Activated CD8-positive, alpha-beta T cell treated with anti-CD3 and anti-CD28 coated beads for 36 hours (primary cell): ENCODE measurements at places on chromosomes 2 and 18. TPM values are rescaled to one million over a fixed set of nuclear protein-coding genes. Genes with fewer than 3 reads are reported as not detected.

Gene CLIP4
- 28.3 TPM for total RNA-seq

Gene UGT1A3
- total RNA-seq, result not detected

Gene C2orf80
- not detected for total RNA-seq

Gene TPGS2
- 77.0 TPM for total RNA-seq

Gene MOB1A
- 150 TPM for total RNA-seq

Gene STPG4
- not detected for total RNA-seq

Gene ICOS
- total RNA-seq, result 55.6 TPM

Gene APLF
- 3.5 TPM for total RNA-seq

Gene SERPINB13
- not detected for total RNA-seq

Gene RPL31
- 1,667 TPM for total RNA-seq

DNA sequence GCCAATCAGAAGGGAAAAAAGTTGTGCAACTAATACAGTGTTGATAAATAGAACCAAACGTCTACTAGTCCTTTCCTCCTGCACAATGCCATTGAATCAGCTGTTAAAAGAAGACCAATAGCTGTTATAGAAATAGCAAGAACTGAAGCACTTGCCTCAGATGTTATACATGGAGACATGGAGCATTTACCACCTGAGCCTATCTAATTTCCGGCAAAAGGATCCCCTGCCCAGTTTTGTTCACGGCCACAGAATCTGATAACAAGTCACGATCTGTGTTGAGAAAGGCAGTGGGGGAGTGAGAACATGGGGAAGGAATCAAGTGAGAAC lies 285.4 kb downstream of the ZEB2 start:
- peaks cover 78% of the 10 kb centered on the region for H3K4me1 ChIP-seq
- DNase-seq, result no peak
- H3K4me3 ChIP-seq, result peak overlapping the region; percentile 42
- peaks cover 12% of the 10 kb centered on the region for H3K36me3 ChIP-seq
- peak overlapping the region; percentile 87 for H3K27ac ChIP-seq

GRCh38 chr18:11388755-11389680 lies 220.4 kb upstream of the SLC35G4 start:
- no peak for DNase-seq
- no peaks in the 10 kb centered on the region for H3K27me3 ChIP-seq
- no peak overlapping the region for H3K4me3 ChIP-seq
- H3K36me3 ChIP-seq, result no peaks in the 10 kb centered on the region
- H3K4me1 ChIP-seq, result no peaks in the 10 kb centered on the region
- H3K27ac ChIP-seq, result no peak overlapping the region

DNA sequence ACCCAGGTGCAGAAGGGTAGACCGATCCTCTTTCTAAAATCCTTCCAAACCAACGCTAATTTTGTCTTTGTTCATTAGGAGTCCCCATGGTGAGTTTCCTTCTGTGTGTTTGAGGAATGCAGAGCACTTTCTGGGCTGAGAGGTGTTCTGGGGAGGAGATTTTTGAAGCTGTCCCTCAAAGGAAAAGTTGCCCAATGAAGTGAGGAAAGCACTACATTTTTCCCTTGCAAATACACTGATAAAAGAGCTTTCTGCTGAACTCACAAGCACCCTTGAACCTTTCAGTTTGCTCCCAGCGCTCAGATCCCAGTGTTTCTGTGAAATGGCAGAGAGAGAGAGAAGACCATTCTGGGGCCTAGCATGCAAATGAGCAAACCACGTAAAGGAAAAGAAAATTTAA lies 299.6 kb upstream of the FANCL start:
- H3K4me1 ChIP-seq, result no peaks in the 10 kb centered on the region
- no peak for DNase-seq
- H3K27me3 ChIP-seq, result no peaks in the 10 kb centered on the region
- no peak overlapping the region for H3K4me3 ChIP-seq
- H3K36me3 ChIP-seq, result no peaks in the 10 kb centered on the region
- H3K27ac ChIP-seq, result no peak overlapping the region

- H3K4me1 ChIP-seq, result no peaks in the 10 kb centered on the region
- no peak overlapping the region for H3K27ac ChIP-seq
- H3K27me3 ChIP-seq, result no peaks in the 10 kb centered on the region
- H3K36me3 ChIP-seq, result no peaks in the 10 kb centered on the region
Measured at GRCh38 chr18:41353777-41354528, 601.1 kb upstream of the PIK3C3 start.

- no peak overlapping the region for H3K4me3 ChIP-seq
- DNase-seq, result no peak
- no peak overlapping the region for H3K27ac ChIP-seq
- H3K36me3 ChIP-seq, result peaks cover 8% of the 10 kb centered on the region
- no peaks in the 10 kb centered on the region for H3K4me1 ChIP-seq
- H3K27me3 ChIP-seq, result no peaks in the 10 kb centered on the region
Measured at GRCh38 chr18:51020536-51020935, 9.5 kb upstream of the SMAD4 start.

DNA sequence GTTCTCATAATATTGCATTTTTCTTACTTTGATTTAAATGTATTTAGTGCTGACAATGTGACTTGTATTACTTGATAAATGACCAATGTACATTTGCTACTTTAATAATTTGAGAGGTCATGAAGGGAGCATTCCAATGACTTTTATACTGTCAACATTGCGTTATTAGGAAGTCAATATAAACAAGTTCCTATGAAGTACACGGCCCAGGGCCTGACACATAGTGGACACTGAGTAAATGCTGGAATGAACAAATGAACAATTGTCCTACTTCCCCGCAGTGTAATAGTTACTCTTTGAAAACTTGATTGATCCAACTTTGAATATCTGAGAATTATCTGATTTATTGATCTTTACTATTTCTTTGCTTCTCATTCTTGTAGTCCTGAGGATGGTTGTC lies 47.3 kb downstream of the PKP4 start:
- no peaks in the 10 kb centered on the region for H3K27me3 ChIP-seq
- H3K4me1 ChIP-seq, result peaks cover 6% of the 10 kb centered on the region
- DNase-seq, result no peak
- peaks cover 3% of the 10 kb centered on the region for H3K36me3 ChIP-seq
- H3K27ac ChIP-seq, result no peak overlapping the region
- H3K4me3 ChIP-seq, result no peak overlapping the region

GRCh38 chr2:194819367-194819766 lies 837.7 kb upstream of the SLC39A10 start:
- H3K27ac ChIP-seq, result no peak overlapping the region
- H3K27me3 ChIP-seq, result no peaks in the 10 kb centered on the region
- no peak overlapping the region for H3K4me3 ChIP-seq
- no peaks in the 10 kb centered on the region for H3K36me3 ChIP-seq
- no peaks in the 10 kb centered on the region for H3K4me1 ChIP-seq

DNA sequence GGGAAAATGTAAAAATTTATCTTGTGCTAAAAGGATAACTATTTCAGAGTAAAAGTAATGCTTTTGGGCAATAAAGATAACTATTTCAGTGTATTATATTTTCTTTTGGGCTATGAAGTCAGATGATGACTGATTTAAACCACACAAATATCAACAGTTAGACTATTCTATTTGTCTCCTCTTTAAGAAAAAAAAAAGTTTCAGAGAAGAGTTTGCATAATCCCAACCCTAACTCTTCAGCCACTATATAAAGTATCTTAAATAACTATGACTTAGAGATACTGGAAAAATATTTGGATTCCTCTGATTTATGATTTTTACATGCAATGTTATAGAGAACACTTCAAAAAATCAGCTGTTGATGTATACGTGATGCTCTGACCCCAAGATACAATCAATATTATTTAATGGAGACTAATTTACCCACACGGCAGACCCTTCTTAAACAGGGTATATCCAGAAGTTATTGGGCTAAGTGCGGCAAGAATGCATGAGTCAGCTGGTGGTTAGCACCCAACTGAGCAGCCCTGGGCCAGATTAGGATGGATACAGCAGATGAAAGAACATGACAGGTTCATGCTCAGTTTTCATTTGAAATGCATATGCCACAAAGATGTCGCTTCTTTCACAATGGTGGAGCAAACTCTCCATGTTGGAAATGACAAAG lies 279.0 kb downstream of the AFF3 start:
- no peaks in the 10 kb centered on the region for H3K36me3 ChIP-seq
- H3K27me3 ChIP-seq, result no peaks in the 10 kb centered on the region
- H3K4me3 ChIP-seq, result no peak overlapping the region
- H3K4me1 ChIP-seq, result peaks cover 24% of the 10 kb centered on the region
- no peak for DNase-seq

- H3K4me3 ChIP-seq, result no peak overlapping the region
- H3K27me3 ChIP-seq, result no peaks in the 10 kb centered on the region
- H3K4me1 ChIP-seq, result peaks cover 26% of the 10 kb centered on the region
- no peak overlapping the region for H3K27ac ChIP-seq
- DNase-seq, result no peak
Measured at GRCh38 chr2:174784909-174785308, 20.6 kb upstream of the CHRNA1 start.

DNA sequence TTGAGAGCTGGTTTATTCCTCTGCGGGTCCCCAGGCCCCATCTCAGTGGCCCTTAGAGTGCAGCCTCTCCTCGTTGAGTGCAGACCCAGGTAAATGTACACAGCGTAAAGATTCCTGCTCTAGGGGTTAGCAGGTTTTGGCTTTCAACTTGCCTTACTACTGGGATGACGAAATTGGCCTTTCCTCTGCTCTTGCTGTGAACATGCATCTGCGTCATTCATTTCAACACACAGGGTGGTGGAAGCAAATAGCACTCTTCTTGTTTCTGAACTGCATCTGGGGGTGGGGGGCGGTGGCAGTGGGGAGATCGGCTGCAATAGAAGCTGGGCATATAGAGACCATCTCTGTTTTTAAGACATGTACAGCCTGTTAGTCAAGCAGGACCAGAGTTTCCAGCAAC lies 16.5 kb upstream of the SLC16A14 start:
- no peak for DNase-seq
- H3K4me1 ChIP-seq, result no peaks in the 10 kb centered on the region
- no peaks in the 10 kb centered on the region for H3K36me3 ChIP-seq
- H3K27me3 ChIP-seq, result peaks cover 2% of the 10 kb centered on the region
- no peak overlapping the region for H3K27ac ChIP-seq

DNA sequence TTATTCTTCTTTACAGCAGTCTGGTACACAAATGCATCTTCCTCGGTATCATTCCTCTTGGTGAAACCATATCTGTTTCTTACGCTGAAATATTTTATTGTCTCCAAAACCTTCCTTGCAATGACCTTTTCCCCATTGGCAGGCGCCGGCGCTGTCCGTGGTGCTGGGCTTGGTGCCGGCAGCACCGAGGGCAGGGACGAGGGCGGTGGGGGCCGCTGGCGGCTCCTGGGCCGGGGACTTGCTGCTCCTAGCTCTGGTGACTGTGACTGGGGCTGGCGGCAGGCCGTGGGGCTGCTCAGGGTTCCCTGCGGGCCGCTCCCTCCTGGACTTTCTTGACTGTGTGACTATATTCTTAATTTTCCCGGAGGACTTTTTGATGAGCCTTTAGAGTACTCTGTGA lies 72.5 kb downstream of the GPR39 start:
- no peaks in the 10 kb centered on the region for H3K4me1 ChIP-seq
- no peak overlapping the region for H3K4me3 ChIP-seq

GRCh38 chr2:206212673-206213513 lies 53.2 kb downstream of the EEF1B2 start:
- peaks cover 22% of the 10 kb centered on the region for H3K27me3 ChIP-seq
- no peaks in the 10 kb centered on the region for H3K36me3 ChIP-seq
- H3K4me3 ChIP-seq, result no peak overlapping the region
- H3K4me1 ChIP-seq, result no peaks in the 10 kb centered on the region

- no peak for DNase-seq
- no peaks in the 10 kb centered on the region for H3K36me3 ChIP-seq
- H3K27me3 ChIP-seq, result peaks cover 72% of the 10 kb centered on the region
- H3K4me1 ChIP-seq, result peaks cover 7% of the 10 kb centered on the region
Measured at GRCh38 chr2:71275939-71276310, 49.0 kb upstream of the PAIP2B start.

DNA sequence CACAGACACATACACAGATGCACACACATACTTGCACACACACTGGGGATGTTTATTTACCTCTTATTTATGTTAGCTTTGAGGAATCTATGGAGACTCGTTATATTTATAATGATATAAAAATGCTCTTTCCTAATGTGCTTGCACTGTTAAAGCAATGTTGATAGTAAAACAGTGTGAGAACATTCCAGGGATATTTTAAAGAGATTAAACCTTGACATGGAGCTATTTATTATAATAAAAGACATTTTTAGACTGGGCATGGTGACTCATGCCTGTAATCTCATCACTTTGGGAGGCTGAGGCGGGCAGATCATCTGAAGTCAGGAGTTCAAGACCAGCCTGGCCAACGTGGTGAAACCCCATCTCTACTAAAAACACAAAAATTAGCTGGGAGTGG lies 557.3 kb upstream of the ZNF804A start:
- no peak for DNase-seq
- no peaks in the 10 kb centered on the region for H3K4me1 ChIP-seq

DNA sequence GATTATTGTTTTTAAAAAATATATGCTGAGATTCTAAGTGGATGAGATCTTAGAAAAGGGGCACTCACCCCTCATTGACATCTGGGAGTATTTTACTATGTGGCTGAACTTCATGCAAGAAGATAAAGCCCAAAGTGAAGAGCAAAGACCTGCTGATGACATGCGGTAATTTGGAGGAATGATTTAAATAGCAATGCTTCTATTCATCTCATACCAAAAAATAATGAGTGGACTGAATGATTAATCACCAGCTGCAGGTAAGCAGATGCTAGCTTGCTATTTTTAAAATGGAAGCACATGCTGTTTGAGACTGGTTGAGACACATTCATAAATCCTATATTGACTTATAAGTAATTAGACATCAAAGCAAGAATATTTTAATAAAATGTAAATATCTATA lies 12.7 kb upstream of the CDK15 start:
- no peak for DNase-seq
- no peaks in the 10 kb centered on the region for H3K27me3 ChIP-seq
- no peaks in the 10 kb centered on the region for H3K4me1 ChIP-seq
- no peak overlapping the region for H3K4me3 ChIP-seq
- H3K36me3 ChIP-seq, result no peaks in the 10 kb centered on the region

GRCh38 chr2:128439791-128440665 lies 121.4 kb upstream of the HS6ST1 start:
- H3K36me3 ChIP-seq, result no peaks in the 10 kb centered on the region
- no peak overlapping the region for H3K27ac ChIP-seq
- no peak overlapping the region for H3K4me3 ChIP-seq
- DNase-seq, result no peak
- no peaks in the 10 kb centered on the region for H3K4me1 ChIP-seq
- peaks cover 10% of the 10 kb centered on the region for H3K27me3 ChIP-seq
